ENCODE measurements at places on chromosomes 7 and 10.

- no peak for DNase-seq
These were observed 46.3 kb downstream of the PLEKHA8 start for GRCh38 chr7:30074422-30075030.

DNA sequence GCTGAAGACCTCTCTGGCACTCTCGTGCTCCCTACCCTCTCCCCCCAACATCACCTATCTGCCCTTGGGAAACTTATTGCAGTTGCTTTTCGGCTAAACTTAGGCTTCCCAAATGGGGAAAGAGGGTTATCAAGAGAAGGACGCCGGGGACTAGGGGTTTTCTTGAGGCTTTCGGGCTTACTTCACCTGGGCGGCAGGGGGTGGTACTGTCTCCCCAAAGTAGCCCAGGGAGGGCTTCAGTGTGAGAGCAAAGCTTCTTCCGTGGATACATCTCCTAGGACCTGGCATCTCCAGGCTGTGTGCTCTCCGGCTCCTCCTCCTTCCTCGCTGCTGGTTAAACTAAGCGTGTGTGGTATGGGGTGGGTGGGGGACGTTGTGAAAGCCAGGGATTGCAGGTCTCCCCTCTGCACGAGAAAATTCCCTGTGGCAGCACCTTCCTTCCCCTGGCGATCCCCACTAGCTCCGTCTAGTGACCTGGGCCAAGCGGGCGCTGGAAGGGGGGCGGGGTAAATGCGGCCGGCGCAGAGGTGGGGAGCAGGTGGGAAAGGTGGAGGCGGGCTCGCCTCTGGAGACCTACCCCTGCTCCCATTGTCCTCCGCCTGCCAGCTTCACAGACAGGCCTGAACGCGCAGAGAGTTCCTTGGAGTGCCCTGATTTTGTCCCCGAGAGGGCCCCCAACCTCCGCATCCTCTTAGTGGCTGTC, 1.1 kb downstream of the PLXDC2 start:
- no peak for DNase-seq

- DNase-seq: no peak
These were observed 78.4 kb downstream of the DGKI start for GRCh38 chr7:137768366-137768765.

GRCh38 chr10:133292919-133293809, 15.5 kb downstream of the TUBGCP2 start:
- DNase-seq: no peak

- no peak for DNase-seq
These were observed 99.6 kb upstream of the LYZL1 start for GRCh38 chr10:29189256-29189655.

DNA sequence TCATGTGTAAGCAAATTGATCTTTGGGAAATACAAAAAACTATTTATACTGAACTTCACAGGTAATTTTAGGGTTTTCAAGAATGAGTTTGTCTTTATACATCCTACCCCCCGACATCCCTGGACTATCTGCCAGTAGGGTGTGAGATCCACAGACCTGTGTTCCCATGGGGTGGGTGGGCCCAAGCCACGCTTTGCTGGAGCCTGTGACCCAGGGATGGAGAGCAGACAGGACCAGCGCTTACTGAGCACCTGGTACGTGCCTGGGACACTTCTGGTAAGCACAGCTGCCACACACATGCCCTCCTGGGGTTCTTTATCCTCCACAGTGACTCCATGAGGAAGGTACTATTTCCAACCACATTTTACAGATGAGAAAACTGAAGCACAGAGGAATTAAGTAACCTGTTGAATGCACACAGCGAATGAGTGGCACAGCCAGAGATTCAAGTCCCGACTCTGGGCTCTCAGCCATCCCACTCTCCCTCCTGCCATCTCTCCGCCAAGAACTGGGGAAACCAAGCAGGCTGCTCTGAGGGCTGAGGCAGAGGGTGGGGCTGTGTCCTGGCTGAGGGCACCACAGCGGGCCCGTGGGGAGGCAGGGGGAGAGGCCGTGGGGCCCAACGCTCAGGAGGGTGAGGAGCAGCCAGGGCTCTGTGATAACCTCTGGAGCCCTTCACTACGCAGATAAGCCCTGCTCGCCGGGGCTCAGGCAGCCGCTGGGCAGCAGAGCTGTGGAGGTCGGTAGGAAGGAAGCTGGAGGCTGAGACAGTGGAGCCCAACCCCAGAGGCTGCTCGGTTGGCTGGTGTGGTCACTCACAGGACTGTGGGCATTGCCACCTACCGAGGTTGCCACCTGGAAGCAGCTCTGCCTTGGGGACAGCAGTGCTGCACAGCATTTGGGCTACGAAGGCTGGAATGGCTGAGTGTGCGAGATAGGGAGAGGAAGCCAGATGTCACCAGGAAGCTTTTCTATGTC, 124.2 kb downstream of the ARHGAP22 start:
- no peak for DNase-seq

DNA sequence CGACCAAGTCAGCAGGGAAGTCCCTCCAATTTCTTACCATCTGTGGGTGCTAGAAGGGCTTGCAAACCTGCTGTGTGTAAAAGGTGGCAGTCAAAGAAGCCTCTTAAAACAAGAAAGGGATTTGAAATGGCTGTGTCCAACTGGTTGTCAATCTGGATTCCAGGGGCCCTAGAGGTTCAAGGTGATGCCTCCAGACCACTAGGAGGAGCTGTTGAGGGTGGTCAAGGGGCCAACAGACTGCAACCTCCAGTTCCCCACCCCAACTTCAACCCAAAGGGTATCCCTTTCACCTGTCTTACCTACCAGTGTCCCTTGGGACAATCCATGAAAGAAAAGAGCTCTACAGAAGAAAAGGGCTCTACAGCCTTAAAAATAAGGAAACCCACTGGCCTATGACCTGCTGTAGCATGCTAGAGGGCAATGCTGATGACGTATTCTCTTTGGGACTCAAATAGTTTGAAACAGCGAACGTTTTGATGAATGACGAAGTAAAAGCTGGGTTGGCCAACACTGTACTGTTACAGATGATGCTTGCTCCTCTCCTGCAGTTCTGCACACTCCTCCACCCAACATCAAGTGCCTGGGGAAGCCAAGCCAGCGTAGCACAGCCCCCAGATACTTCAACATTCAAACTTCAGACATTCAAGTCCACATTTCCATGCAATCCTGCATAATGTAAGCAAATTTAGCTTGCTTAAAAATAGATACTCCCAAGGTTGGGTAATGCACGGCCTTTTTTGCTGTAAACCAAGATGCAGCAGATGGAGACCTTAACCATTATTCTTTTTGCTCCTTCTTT, 45.9 kb upstream of the WDR11 start:
- no peak for DNase-seq

GRCh38 chr7:46583656-46584055, 662.6 kb upstream of the IGFBP3 start:
- DNase-seq: no peak
